SIG-M5 (cell line): ENCODE measurements at places on chromosomes 3 and 15.

GRCh38 chr3:44477312-44478030, at the start of gene ZNF445:
TSS of gene ZNF445 (minus strand) at chr3:44477670. CDS start at chr3:44455549, 22,121 bp downstream.
- peak; percentile 23 for DNase-seq

GRCh38 chr3:64195789-64196188, 29.5 kb downstream of the PRICKLE2 start:
- DNase-seq, result no peak

- DNase-seq, result no peak
Measured at GRCh38 chr3:150603980-150604319, 829 bp downstream of the SELENOT start.

- DNase-seq, result no peak
Measured at GRCh38 chr3:19688767-19689166, 245.2 kb downstream of the EFHB start.

GRCh38 chr3:183500319-183500718, 55.2 kb downstream of the KLHL6 start:
- no peak for DNase-seq

DNA sequence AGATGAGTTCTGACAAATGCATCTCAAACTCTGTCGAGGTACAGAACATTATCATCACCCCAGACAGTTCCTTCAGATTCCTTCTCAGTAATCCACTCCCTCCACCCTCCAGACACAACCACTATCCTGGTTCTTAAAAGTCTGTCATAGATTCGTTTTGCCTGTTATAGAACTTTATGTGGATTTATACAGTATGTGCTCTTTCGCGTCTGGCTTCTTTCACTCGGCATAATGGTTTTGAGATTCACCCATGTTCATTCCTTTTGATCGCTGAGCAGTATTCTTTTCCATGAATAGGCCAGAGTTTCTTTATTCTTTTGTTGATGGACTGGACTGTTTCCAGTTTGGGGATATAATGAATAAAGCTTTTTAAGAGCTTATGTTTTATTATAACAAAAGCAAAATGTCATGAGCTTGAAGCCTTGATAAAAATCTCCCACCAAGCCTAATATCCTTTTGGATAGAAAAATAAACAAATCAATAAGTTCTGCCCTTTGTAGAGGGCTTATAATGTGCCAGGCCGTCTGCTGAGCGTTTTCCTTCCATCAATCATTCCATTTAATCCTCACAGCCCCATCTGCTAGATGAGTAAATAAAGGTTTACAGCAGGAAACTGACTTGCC, 21.3 kb upstream of the RFTN1 start:
- no peak for DNase-seq

GRCh38 chr3:98954242-98954641, 52.7 kb upstream of the DCBLD2 start:
- DNase-seq, result no peak

- no peak for DNase-seq
Measured at GRCh38 chr15:58179741-58180381, 41.7 kb downstream of the AQP9 start.

- no peak for DNase-seq
Measured at GRCh38 chr3:8200996-8201395, 300.6 kb upstream of the LMCD1 start.

DNA sequence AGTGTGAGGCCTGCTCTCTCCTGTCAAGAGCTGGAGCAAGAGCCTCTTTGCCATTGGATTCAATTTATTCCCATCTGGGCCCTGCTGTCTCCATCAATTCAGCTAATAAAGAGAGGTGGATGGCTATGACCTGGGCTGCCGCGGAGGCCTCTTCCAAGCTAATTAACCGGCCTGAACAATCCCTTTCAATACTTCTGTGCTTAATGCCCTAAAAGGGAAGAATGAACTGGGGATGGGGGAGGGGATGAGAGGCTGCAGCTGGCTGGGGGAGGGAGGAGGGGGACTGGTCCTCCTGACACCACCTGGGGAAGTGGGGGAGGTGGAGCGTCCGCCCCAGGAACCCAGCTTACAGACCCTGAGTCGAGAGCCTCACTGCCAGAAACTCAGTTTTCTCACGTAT, 33.4 kb upstream of the PRR23E start:
- no peak for DNase-seq

DNA sequence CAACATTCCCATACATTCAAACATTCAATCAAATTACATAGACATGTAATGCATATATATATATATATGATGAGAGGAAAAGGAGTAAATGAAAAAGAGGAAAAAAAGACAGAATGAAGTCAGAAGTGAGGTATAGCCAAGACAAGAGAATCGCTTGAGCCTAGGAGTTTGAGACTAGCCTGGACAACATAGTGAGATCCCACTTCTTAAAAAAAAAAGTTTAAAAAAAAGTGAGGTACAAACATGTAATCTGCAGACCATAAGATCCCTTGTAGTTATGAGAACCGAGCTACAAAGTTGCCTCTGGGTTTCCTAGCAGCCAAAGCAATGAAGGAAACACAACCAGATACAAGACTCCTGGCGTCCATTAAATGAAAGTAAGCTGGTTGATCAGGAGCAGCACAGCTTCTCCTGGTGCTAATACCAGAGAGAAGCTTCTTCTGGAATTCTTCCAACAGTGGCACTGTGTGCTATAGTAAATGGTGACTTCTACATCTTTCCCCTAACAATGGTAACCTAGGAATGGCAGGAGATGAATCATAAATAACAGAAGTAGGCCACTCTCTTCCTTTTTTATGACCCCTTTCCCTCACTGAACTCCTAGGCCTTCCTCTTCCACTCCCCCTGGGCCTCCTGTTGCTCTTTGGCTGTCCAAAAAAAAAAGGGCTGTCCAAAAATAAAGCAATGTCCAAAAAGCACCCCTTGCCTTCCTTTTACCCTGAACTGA, 3.5 kb downstream of the KCNMB3 start:
- no peak for DNase-seq

DNA sequence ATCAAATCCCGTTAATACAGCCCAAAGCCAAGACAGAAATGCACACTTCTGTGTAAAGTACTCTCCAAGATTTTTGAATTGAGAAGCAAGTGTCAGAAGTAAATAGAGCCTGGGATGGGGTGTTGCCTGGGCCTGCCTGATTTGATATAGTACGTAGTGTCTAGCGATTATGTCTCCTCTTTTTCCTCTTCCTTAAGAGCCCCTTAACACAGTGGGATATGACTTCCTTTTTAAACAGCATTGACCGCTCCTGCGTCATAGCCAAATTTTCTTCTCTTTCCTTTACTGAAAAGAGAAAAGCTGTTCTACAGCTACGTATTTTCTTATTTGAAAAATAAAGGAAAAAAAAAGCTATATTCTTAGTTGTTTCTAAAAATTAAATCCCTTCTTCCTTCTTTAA, 97.7 kb downstream of the PLCL2 start:
- no peak for DNase-seq

- DNase-seq, result no peak
Measured at GRCh38 chr3:58191361-58191991, 19.3 kb downstream of the DNASE1L3 start.

- DNase-seq, result no peak
Measured at GRCh38 chr3:105285653-105286241, 81.0 kb upstream of the ALCAM start.

GRCh38 chr3:113428581-113428980, 12.7 kb downstream of the CFAP44 start:
- no peak for DNase-seq

DNA sequence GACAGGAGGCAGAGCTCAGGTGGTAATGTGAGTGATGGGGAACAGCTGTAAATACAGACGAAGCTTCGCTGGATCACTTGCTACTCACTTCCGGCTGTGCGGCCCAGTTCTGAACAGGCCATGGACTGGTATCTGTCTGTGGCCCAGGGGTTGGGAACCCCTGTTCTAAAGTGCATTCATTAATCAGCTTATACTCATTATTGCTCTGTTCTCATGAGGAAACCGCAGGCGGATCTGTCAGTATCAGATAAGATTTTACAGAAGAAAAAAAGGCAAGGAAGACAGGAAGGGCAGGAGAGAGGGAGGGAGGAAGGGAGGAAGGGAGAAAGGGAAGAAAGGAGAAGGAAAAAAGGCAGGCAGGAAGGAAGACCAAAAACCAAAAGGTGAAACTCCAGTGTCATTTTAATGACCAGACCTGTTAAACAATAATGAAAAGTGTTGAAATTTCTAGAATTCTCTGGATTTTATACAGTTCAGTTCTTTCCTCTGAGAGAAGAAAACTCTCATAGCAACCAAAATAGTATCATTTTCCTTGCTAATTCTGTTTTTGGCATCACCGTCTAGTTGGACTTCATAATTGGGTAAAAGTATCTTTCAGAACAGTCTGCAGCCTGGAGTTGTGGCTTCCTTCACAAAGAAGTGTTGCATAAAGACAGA, 128.0 kb upstream of the PROK2 start:
- no peak for DNase-seq

- no peak for DNase-seq
Measured at GRCh38 chr3:178434206-178434805, 101.9 kb upstream of the KCNMB2 start.

DNA sequence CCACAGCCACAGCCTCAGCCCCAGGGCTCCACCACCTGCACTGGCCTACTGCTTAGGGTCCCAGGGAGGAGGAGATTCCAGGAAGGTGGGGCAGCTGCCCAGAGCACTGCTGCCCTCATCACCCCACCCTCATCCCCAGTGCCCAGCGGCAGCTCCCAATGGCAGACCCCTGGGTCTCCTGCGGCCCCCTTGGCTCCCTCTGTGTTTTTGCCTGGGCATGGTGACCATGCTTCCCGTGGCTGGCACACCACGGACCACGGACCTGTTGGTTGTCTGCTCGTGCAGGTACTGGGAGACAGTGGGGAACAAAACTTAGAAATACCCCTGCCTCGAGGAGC, 2.7 kb downstream of the CHST13 start:
- DNase-seq, result no peak

- no peak for DNase-seq
Measured at GRCh38 chr15:57540211-57540610, 51.5 kb upstream of the MYZAP start.

DNA sequence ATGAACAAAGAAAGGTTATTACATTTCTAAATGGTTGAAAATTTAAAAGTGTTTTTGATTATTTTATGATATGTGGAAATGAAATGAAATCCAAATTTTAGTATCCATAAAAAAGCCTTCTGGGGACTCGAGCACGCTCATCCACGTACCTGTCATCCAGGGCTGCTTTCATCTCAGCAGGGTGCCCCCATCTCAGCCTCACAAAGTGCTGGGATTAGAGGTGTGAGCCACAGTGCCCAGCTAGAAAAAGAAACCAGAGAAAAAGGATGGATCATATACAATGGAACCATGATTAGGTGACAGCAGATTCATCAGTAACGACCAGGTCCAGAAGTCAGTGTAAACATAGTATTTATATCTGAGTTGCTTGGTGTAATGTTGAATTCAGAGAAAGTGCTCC, 49.7 kb downstream of the STARD5 start:
- no peak for DNase-seq

DNA sequence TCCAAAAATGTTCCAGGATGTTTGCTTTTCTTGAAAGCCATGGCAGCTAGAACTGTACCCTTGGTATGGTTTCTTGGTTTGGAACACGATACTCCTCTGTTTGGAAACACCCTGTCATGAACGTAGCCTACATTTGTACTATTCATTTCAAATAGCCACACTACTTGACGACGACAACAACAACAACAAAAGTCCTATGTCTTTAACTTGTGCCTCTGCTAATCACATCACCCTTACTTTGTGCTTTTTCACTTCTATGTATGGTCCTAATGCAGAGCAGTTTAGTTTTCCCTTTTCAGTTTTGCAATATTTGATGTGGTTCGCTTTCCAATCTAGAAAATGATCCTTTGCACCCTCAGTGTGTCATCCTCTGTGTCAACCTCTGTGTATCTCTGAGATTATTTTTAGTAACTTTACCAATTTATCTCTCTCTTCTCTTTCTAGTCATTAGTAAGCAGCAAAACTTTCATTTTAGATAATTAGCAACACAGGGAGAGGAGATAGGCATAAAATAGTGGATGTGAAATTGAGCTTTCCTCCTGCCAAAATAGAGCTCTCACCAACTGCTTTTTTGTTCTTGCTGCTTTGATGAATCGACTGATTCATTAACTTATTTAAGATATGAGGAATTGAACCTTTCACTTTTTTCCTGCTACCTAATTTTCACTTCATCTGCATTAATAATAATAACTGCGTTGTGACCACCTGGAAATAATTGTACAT, 44.1 kb upstream of the TP63 start:
- DNase-seq, result no peak

DNA sequence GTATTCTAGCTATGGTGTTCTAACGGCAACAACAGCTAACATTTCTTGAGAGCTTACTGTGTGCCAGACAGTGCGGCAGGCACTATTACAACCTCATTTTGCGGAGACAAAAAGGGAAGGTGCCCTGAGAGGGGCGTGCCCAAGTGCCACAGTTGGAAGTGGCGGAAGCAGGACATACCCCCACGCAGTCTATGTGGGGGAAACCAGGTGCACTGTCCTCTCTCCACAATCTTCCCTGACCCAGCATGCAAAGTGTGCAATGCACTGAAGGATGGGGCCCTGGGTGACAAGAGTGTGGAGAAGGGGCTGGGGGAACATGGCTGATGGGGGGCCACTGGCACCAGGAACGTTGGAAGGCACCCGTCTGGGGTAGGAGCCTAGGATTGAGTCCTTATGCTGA, 8.6 kb downstream of the ANP32A start:
- DNase-seq, result no peak

- no peak for DNase-seq
Measured at GRCh38 chr3:48405343-48405881, 24.5 kb downstream of the PLXNB1 start.

GRCh38 chr3:167978071-167978470, 117.7 kb downstream of the GOLIM4 start:
- no peak for DNase-seq

DNA sequence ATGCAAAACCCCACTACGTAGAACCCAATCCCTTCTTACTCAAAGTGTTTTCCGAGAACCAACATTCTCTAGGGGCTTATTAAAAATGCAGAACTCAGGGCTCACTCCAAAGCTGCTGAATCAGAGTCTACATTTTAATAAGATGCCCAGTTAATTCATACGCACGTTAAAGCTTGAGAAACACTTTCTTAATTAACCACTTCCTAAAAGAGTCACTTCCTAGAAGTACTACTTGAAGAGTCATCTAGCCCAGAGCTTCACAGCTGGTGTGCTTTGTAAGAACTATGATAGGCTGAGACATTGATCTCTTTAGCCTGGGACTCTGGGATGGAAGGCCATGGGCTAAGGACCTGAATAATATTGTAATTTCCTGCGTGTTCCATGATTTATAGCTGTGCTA, 9.0 kb downstream of the COL6A5 start:
- DNase-seq, result peak; percentile 28

GRCh38 chr15:75446151-75446550, 5.3 kb downstream of the SIN3A start:
- DNase-seq, result no peak

- DNase-seq, result no peak
Measured at GRCh38 chr3:192262001-192262400, 465.3 kb downstream of the FGF12 start.
